ENCODE measurements at places on chromosomes 16 and 17.
A peak's percentile ranks its signal among the peaks of the same experiment; 100 is the strongest.

DNA sequence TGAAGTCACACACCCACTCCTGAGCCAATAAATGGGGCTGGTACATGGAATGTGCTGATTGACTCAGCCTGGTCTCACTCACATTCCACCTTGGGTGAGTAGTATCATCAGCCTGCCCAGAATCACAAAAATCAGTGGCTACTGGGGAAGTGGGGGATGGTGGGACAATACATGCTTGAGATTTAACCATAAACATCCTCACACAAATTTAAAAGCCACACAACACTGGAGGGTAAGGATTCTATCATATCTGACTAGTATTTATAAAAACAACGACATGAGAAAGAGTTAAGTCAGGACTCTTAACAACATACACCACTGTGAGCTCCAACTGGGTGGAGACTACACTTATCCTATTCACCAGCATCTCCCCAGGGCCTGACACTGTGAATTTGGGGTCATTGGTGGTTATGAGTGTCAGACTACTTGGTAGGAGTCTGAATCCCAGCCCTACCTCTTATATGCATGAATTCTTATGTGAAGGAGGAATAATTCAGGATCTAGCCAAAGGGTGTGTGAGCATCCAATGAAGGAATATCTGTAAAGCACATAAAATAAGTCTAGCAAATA lies 26.0 kb upstream of the IRX6 start:
- no peak for DNase-seq

DNA sequence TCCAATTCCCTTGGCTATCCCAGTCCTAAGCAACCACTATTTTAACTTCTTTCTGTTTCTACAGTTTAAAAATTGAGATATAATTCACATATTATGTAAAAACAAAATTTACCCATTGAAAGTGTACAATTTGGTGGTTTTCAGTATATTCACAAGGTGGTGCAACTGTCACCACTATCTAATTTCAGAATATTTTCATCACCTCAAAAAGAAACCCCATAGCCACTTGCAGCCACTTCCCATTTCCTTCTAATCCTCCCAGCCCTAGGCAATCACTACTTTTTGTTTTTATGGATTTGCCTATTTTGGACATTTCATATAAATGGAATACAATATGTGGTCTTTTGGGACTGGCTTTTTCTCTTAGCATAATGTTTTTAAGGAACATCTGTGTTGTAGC lies 36.1 kb upstream of the NACA2 start:
- no peak for DNase-seq

DNA sequence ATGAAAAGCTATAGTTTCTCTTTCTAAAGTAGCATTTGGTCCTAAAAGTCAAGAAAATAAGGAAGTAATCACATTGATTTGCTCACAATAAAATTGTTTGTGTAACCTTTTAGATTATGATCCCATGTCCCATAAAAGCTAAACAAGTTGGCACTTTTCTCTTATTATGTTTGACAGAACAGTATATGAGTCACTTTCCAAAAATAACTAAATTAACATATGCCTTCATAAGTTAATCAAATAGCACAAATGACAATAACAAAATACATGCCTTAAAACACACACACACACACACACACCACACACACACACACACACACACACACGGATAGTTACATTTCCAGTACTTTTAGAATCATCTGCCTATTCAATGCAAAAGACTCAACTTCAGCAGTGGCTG lies 2.8 kb downstream of the MED13 start:
- DNase-seq: no peak

GRCh38 chr17:64091116-64091515 lies 38.8 kb downstream of the ERN1 start:
- no peak for DNase-seq

- DNase-seq: no peak
Measured at GRCh38 chr16:83842291-83842690, 34.5 kb downstream of the HSBP1 start.

DNA sequence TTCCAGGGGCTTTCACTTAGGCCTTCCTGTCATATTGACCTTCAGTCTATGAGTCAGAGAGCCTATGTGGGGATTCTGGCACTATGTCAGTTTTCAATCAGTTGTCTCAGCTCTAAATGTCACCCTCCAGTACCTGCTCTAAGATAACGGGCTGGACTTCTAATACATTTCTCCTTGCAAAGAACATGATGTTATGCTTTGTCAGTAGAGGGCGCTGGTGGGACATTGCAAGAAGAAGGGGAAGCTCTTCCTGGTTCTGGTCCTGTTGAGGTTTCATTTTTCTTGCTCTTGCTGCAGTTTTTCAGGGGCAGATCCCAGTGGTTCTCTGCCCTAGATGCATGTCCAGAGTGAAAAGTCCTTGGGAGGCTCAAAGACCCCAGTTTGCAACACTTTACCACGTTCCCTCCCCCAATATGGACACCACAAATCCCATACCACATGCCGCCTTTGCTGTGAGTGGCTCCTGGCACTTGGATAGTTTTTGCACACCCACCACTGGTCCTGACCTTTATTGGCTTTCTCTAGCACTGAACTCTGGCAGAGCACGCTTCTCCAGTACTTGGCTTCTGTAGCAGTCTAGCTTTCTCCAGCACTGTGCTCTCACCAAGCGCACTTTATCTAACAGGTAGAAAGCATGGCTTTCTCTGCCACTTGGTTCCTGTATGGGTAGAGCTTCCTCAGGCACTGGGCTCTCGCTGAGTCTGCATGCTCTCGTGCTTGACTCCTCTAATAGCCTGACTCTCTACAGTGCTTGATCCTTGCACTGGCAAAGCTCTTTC lies 49.0 kb downstream of the BCL7C start:
- DNase-seq: peak; percentile 10

DNA sequence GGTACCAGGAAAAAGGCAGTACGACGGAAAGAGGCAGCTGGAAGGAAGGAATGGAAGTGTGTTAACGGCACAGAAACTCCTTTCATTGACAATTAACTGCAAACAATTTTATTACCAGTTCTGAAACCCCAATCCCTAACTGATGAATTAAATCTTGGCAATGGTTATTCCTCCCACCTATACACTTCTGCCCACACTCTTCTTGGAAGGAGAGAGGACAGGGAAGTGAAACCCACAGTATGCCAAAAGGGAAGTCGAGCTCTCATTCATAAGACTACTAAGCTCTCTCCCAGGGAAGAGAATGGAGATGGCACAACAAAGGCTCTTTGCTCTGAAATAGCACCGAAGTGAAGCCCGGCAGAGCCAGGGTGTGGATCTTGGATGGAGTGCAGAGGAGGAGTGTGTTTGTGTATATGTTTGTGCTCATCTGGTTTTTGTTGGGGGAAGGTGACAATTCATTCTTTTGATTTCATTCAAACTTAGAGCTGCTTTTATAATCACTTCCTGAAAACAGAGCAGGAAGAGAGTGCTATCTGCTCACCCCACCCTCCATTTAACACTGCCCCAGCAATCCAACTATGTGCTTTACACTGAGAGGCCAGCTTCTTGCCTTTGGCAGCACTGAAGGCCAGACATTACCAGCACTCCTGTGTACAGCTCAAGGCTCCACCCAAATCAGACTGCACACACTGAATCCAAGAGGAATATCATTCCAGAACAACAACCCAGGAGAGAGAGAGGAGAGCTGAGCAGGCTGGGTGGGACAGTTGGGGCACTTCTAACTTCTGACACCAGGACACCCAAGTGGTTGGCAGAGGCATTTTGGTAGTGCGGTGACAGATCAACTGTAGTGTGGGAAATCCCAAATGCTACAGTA lies 68.7 kb downstream of the HIC1 start:
- no peak for DNase-seq

GRCh38 chr16:3696425-3697218 lies 20.7 kb downstream of the TRAP1 start:
- no peak for DNase-seq

DNA sequence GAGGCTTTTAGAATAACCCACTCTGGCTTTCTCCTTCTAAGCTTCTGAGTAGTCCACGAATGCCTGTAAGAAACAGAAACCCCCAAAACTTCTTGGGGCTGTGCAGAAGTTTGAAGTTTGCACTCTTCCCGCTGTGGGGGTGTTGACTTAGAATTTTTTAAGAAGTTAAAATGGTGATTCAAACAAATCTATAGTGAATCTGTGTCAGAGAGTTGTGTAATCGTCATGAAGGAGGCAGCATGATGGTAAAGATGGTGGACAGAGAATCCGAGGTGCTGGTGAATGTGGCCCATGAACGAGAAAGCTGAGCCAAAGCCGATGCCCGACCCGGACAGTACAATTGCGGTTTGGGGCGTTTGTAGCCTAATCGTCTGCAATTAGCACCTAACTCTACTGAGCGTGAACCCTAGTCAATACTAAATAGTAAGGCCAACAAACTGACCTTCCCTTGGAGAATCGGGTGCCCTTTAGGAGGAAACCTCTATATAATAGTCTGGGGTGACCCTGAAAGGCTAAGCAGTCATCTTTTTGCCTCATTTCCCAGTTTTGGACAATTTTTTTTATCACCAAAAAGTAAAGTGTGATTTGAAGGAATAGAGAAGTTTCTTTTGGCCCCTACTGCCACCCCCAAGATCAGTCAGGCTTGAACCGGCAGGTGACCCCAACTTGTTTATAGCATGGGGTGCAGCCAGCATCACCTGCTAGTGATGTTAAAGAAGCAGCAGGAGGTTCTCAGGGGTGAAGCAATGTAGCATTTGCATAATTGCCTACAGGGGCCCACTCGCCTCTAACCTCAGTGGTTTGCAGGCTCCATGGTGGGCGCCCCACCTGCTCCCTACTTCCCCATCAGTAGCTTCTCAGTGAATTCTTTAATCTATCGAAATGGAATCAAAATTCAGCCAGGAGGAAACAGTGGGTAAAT lies 11.2 kb downstream of the IRF8 start:
- no peak for DNase-seq

GRCh38 chr17:55152236-55152635 lies 112.5 kb upstream of the HLF start:
- DNase-seq: no peak

DNA sequence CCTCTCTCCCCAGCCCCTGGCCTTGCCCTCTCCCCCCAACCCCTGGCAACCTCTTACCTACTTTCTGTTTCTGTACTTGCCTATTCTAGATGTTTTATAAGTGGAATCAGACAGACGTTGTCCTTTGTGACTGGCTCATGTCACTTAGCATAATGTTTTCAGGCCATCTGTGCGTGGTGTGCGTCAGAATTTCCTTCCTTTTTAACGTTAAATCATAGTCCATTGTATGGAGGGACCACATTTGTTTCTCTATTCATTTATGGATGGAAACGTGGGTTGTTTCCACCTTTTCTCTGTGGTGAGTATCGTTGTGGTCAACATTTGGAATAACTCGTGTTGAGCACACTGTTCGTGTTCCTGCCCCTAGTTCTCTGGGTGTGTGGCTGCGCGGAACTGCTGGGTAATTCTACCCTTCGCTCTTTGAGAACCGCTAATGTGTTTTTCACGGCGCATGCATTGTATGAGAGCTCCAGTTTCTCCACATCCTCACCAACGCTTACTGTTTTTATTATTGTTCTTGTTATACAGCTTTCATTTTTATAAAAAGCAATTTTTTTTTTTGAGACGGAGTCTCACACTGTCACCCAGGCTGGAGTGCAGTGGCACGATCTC lies 26.3 kb downstream of the ACTG1 start:
- DNase-seq: no peak

DNA sequence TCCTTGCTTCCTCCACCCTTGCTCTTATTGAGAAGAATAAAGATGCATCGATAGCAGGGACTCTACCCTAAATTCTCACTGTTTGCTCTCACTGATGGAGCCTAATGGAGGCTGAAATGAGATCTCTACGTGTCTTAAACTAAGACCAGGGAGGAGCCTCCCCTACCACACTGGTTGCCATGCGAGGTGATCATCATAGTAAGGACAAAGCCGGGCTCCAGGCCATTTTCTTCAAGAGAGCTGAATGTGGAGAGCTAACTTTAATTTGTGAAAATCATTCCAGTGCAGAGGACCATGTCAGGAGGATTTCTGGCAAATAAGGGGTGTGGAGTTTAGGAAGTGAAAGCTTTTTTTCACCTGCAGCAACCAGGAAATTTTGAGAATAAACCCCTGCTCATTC lies 5.6 kb downstream of the CDH11 start:
- DNase-seq: no peak

GRCh38 chr16:17211797-17212196 lies 259.0 kb downstream of the XYLT1 start:
- DNase-seq: no peak

DNA sequence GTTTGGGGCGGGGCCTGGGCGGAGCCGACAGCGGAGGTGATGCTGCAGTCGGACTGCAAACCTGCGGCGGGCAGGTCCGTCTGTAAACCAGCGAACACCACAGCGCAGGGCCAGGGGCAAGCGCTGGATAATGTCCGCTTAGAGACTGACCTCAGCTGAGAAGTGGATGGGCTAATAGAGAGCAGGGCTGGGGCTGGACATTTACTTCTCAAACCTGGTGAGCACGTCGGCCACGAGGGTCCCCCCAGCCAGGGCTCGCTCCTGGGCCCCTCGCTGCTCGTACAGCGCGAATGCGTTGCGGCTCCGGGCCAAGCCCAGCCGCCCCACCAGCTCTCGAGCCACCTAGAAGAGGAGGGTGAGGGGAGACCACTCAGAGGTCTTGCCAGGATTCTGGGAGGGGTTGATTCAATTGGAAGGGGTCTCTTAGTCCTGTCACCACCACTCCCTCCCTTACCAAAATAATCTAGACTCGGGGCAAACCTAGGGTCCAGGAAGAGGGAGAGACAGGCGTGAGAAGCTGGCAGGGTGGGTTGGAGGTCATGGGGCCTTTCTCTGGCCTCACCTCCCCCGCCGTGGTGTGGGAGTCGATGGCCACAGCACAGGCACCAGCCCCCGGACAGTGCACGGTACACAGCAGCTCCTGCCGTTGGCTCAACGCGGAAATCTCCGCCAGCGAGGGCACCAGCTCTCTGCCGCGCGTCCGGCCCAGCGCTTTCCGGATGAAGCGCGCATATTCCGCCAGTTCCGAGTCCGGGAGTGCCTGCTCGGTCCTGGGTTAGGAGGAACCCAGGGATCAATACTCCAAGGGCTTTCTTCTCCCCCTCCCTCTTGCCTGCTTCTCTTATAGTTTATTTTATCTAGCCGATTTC lies 5.8 kb downstream of the PLEKHH3 start:
- no peak for DNase-seq

DNA sequence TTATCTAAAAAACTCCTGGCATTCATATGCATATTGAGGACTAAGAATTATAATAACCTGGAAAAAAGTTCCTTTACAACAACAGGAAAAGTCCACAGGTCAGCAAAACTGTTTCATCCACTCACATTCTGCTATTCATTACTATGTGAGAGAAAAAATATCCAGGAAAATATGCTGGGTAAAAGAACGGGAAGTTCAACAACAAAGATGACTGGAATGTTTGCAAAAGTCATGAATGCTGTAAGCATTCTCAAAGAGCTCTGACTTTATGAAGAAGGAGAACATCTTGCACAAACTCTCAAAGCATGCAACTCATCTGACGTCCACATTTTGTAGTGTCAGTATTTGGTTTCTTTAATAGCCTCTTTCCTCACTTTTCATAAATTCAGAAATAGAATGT lies 56.9 kb upstream of the ALDH3A1 start:
- DNase-seq: no peak

DNA sequence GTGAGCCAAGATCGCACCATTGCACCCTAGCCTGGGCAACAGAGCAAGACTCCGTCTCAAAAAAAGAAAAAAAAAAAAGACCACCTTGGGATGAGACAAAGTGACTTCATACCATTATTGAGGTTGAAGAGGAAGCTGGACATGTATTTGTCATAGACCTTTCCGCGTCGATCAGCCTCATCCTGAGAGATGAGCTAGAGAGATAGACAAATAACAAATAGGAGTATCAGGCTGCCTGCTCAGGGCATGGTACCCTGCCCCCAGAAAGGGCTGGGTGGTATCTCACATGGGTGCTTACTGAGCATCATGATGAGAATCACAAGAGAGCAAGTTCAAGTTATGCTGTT lies 22.1 kb downstream of the CNTNAP1 start:
- no peak for DNase-seq

GRCh38 chr17:48498164-48498850 lies 32.5 kb downstream of the HOXB1 start:
- no peak for DNase-seq
